HepG2 (cell line): ENCODE measurements at places on chromosomes 11 and 22. TPM values are rescaled to one million over a fixed set of nuclear protein-coding genes. Genes with fewer than 3 reads are reported as not detected.

- peak; percentile 62 for DNase-seq
Measured at GRCh38 chr22:40668611-40669411, 10.5 kb upstream of the MCHR1 start.

- DNase-seq, result no peak
Measured at GRCh38 chr11:64526795-64527194, 64.2 kb upstream of the SLC22A12 start.

- no peak for DNase-seq
Measured at GRCh38 chr11:44903035-44903434, 47.6 kb downstream of the TP53I11 start.

- no peak for DNase-seq
Measured at GRCh38 chr11:32436751-32437494, 1.6 kb upstream of the WT1 start.

GRCh38 chr11:65211293-65212105 lies 29.8 kb downstream of the CAPN1 start:
- no peak for DNase-seq

- no peak for DNase-seq
Measured at GRCh38 chr11:93746101-93746500, 4.6 kb downstream of the C11orf54 start.

DNA sequence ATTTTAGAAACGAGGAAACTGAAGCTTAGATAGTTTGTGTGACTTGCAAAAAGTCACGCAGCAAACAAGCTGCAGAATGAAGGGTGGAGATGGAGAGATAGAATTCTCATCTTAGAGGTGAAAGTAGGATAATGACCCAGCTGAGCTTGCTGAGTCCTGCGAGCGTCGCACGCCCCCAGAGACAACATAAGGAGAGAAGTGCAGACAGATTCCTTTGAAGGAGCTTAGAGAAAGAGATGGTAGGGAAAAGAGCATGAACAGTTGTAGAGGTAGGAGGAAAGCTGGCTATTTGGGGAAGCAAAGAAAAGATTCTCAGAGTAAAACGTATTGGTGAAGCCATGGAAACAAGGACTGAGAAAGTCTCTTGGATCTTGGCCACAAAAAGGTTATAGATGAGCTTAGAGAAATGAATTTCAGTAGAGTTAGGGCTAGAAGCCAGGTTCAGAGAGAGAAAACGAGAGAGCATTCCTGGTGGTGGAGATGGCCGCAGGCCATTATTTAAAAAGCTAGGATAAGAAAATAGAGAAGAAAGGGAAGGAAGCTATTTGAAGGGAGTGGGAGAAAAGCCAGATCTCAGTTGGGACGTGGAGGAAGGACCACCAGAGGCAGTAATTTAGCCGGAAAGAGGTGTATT lies 44.8 kb downstream of the FAM83F start:
- no peak for DNase-seq

DNA sequence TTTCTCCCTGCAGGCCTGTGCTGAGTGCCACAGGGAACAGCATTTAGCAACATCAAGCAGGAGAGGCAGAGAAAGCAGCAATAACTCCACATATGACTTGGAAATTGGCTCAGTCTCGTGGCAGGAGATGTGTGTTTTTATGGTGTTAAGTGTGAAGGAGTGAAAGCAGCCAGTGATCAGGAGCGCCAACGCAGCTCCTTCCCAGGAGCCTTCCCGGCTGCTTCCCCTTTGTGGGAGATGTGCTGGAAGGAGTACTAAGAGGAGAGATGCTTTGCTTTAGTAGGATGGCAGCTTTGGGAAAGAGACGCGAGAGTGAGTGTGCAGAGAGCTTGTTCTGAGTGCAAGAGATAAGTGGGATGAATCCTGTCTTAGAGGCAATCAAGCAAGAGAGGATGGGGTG lies 54.7 kb upstream of the KIRREL3 start:
- DNase-seq, result no peak

DNA sequence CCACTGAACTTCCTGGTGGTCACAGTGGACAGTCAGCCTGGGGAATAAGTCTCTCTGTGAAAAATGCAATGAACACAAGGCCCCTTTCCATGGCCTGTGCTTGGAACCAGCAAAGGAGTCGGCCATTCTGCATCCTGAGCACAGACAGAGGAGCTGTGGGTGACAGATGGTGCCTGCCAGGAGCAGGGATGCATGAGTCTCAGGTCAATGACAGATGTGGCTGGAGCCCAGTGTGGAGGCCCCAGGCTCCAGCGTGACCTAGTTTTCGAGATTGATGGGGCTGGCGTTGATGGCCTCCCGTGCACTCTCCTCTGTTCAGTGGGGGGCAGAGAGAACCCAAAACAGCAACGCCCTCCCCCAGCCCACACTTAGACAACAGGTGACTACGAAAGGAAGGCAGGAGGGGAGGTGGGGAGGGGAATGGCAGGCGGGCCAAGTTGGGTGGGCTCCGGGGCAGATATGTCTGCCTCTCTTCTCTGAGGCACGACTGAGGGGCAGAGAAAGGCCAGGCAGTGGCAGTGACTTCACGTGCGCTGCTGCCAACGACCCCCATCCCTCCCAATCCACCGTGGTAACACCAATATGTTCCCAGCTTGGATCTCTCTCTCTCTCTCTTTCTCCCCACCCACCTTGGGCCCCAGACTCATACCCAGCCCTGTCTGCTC lies 34.4 kb upstream of the CD5 start:
- no peak for DNase-seq

GRCh38 chr11:57224537-57224936 lies 12.5 kb downstream of the APLNR start:
- DNase-seq, result no peak

DNA sequence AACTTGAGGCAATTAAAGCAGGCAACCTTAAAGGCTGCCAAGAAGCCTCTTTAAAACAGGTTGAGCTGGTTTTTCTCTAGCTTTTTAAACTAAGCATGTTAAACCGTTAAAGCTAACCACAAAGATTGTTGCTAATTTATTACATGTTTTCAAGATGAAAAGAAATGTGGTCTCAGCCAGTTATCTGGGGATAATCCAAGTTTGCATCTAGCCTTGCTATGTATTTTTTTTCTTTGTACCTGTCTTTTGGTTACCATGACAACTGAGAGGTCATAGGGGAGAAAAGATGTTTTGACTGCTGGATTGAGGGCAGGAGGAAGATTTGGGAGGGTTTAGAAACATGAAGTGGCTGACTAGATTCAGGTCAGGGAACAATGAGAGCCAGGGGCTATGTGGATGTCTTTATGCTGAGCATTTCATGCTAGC lies 19.2 kb upstream of the PGM2L1 start:
- DNase-seq, result no peak

- no peak for DNase-seq
Measured at GRCh38 chr11:26112264-26112663, 219.7 kb upstream of the ANO3 start.

TPBGL gene
- not detected in 2 replicates for total RNA-seq

CHRDL2 gene
- not detected in 2 replicates for total RNA-seq

DYNC2H1 gene
- 0.66 and 1.2 TPM in 2 replicates for total RNA-seq

CEP164 gene
- total RNA-seq, result 9.6 and 15.2 TPM in 2 replicates
